ENCODE measurements at places on chromosomes 7 and 10.

DNA sequence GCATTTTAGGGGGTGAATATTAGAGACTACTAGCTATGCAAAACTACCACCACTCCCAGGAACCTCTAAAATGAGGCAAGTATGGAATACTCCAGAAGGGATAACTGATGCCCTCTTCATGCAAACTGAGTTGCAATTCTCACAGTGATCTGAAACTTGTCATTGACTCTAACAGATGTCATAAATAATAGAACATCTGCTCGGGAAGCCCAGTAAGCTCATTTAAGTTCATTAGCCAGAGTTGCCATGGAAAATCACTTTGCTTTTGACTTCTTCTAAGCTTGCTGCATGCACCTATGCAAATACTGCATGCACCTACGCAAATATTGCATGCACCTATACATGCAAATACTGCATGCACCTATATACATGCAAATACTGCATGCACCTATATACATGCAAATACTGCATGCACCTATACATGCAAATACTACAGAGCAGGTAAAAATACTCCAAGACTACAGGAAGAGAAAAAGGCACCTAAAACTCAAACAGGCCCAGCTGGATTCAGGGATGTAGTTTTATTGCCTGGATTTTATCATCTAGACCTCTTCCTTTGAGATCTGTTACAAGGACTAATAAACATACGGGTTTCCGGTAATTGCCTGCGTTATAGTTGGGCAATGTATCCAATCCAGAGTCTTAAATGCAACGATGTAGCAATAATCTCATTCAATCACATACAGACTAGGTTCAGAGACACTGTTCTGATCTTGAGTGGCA lies 1061.1 kb upstream of the AUTS2 start:
- no peak for DNase-seq

DNA sequence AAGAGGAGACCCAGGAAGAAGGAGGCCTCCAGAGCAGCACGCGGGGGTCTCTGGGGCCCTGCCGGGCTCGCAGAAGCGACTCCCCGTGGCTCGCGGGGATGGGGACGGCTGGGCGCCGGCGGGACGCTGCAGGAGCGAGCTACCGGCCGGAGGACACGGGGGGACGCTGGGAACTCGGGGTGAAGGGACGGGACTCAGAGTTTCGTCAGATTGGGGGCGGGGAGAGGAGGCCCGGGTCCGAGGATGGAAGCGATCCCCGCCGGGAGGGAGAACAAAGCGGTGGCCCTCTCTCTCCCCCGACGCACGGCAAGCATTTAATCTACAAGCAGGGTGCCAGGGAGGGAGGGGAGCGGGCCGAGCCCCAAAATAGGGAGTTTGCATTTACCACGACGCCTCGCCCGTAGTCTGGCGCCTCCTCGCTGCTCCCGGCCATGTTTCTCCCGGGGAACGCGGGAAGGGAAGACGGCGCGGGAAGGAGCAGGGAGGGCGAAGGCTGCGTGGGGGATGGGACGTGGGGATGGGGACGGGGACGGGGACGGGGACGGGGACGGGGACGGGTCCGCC lies at the start of gene PRTFDC1:
Gene PRTFDC1, minus strand, starts transcription at position 464 of the 564 bp plus-strand sequence. Its CDS starts 31 bp downstream, at position 433.
- no peak for DNase-seq

- DNase-seq: no peak
Observed at GRCh38 chr7:36128448-36129047, 24.5 kb upstream of the EEPD1 start.

DNA sequence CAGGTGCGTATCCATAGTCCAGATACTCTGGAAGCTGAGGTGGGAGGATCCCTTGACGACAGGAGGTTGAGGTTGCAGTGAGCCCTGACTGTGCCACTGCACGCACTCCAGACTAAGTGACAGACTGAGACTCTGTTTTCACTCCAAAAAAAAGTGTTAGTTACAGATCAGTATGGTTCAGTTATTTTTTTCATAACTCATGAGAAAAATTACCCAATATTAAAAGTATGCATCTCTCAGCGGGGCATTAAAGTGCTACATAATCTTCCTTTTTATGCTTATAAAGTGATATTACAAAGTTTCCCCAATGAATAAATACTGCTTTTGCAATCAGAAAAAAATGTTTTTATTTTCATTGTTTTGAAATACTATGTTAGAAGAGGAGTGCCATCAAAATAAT lies 147.9 kb downstream of the ZNF438 start:
- no peak for DNase-seq

GRCh38 chr7:90582164-90582563 lies 14.0 kb upstream of the CDK14 start:
- DNase-seq: no peak

- DNase-seq: no peak
Observed at GRCh38 chr7:34091321-34091917, 186.1 kb downstream of the BMPER start.

GRCh38 chr10:5737352-5737751 lies 52.7 kb downstream of the TASOR2 start:
- no peak for DNase-seq

- no peak for DNase-seq
Observed at GRCh38 chr10:97277551-97277950, 14.9 kb downstream of the ARHGAP19 start.

- DNase-seq: no peak
Observed at GRCh38 chr7:124701955-124702354, 63.6 kb downstream of the GPR37 start.

GRCh38 chr7:102897211-102897631 lies 15.6 kb upstream of the LRRC17 start:
- no peak for DNase-seq

GRCh38 chr7:53541475-53541874 lies 506.0 kb downstream of the POM121L12 start:
- no peak for DNase-seq

DNA sequence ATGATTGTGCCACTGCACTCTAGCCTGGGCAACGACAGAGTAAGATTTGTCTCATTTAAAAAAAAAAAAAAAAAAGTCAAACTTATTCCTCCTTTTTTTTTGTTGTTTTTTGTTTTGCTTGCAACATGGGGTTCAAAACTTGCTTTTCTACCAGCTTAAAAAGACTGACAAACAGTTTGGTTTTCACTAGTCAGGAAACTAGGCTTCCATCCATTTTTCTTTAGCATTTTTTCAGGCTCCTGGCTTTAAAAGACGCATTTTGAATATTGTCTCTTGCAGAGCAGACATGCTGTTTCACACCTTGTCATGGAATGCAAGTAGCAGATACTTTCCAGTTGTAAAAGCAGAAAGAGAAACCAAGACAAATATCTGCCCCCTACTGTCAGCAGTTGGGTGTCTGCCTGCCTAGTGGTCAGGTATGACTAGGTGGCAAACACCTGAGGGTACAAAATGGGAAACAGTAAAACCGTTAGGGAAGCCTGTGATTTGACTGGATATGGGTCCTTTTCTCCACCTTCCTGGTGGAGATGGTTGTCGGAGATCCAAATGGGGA lies 139.9 kb downstream of the CCDC71L start:
- DNase-seq: no peak

GRCh38 chr10:115045499-115045898 lies 47.7 kb upstream of the ATRNL1 start:
- DNase-seq: no peak

DNA sequence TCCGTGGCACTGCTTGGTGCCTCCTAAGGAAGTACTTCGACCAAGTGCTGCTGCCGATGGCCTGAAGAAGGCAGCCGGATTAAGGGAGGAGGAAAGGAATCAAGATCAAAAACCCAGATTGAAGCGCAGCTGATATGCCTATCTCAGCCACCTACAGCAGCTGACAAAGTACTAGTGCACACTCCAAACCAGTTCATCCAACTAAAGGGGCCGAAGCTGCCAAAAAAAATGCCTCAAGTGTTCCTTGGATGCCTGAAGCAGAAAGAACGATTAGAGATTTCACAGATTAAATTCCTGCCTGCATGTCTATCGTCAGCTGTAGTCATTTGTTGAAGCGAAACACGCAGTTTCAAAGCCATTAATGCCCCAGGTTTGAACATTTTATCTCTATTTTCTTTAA lies 65.7 kb downstream of the TNRC18 start:
- DNase-seq: no peak
